ENCODE measurements at places on chromosomes 11 and 22.

DNA sequence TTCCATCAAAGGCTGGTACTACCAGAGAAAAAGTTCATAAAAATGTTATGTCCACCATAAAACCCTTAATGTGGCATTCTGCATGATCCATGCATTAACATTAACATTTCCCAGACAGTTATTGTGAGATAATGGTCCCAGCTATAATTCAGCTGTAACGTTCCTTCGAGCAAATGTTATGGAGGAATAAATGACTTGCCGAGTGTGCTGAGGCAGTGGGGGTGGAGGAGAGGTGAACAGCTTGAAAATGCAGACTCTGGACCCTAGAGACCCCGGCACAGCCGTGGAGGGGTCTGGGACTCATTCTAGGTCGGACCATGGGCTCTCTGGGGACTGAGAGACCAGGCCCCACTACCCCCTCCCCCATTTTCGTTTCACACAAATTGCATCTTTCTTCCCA lies 141.9 kb downstream of the PKNOX2 start:
- DNase-seq, result no peak

GRCh38 chr11:134562941-134563471 lies 151.0 kb upstream of the B3GAT1 start:
- no peak for DNase-seq

DNA sequence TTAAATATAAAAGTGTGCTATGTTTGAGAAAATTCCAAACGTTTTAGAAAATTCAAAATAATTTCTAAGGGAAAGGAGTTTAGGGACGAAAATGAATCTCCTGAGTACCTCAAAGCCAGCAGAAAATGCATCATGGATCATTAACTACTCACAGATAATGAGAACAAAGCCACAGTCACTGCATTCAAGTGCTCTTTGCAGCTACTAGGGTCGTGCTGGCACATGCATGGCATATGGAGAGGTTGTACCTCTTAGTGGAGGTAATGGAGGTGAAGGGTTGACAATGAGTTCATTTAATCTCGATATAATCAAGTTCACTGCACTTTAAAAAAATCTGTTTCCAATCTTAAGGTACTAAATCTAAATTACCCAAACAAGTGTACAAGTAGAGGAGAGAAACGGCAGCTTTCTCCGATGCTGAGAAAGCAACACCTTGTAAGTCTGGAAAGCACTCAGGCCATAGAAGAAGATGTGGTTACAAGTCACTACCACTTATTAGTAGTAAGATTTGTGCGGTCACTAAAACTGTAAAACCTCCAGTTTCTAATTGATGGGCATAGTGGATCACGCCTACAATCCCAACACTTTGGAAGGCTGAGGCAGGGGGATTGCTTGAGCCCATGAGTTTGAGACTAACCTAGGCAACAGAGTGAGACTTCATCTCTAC lies 261.1 kb upstream of the ANO3 start:
- DNase-seq, result no peak

DNA sequence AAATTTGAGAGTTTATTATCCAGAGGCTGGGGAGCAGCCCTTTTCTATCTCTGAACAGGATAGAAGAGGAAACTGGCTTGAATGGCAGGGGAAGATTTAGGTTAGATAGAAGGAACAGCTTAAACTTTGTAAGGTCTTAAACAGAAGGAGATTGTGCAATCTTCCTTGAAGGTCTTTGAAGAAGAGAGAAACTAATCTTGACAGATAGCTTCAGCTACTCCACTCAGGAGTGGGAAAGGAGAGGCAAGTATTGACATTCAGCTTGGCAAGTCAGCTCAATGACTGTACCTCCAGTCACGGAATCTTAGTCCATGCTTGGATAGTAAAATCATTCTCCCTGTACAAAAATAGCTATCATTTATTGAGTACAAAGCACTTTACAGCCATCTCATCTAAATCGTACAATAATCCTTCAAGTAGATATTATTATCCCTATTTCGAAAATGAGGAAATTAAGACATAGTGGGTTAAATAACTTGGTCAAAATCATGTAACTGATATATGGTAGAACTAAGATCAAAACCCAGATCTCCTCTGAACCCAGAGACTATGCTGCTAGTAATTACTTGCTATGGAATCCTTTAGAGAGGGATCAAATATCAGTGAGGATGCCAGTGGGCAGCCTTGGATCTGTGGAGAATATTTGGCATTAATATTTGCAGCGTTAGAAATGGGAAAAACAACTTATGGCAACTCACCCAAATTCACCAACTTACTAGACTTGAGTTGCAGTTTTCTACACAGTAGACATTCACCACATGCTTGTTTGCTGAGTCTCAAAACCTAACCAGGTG lies 14.6 kb downstream of the C11orf97 start:
- DNase-seq, result no peak

- no peak for DNase-seq
Observed at GRCh38 chr11:19447150-19447566, 206.4 kb upstream of the E2F8 start.
